ENCODE measurements at places on chromosomes 16 and 17.

- DNase-seq, result no peak
Measured at GRCh38 chr17:52376137-52376536, 217.6 kb upstream of the CA10 start.

DNA sequence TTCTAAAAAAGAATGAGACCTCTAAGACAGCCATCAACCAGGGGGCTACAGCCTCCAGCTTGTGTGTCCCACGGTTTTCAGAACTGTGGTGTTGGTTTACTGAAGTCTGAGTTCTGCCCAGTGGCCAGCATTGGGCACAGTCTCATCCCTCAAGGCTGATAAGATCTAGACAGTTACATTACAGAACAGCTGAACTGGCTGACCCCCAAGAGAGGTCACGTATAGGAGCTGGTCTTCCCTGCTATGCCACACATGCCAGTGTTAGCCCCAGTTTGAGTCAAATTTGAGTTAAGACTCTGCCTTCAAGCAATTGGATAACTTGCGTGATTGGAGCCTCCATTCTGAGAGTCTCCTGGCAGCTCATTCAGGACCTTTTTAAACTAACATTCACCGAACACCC is 14.8 kb upstream of the NUP93 start:
- DNase-seq, result no peak

GRCh38 chr16:20939611-20940010 is 39.0 kb downstream of the LYRM1 start:
- DNase-seq, result no peak

DNA sequence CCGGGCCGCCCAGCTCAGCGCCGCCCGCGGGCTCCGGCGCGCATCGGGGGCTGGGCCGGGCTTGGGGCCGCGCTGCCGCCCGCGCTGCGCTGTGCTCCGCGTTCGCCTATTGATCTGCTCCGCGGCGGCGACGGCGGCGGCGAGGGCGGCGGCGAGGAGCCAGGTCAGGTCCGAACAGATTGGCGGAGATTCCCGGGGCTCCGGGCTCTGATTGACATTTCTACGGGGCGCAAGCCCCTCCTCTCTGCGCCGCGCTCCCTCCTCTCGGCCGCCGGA is 559 bp downstream of the IRX3 start:
- no peak for DNase-seq

All from stimulated activated naive CD8-positive, alpha-beta T cell treated with anti-CD3 and anti-CD28 coated beads, Interleukin-15, amount 100 ng/mL, for 72 hours (primary cell).